ENCODE measurements at places on chromosomes 2 and 18.
A peak's percentile ranks its signal among the peaks of the same experiment; 100 is the strongest.

GRCh38 chr18:463827-464541 lies 36.5 kb downstream of the COLEC12 start:
- H3K4me3 ChIP-seq: no peak overlapping the region
- no peak overlapping the region for H3K27ac ChIP-seq
- peaks cover 8% of the 10 kb centered on the region for H3K4me1 ChIP-seq
- H3K36me3 ChIP-seq: no peaks in the 10 kb centered on the region
- peak; percentile 39 for DNase-seq

- peaks cover 12% of the 10 kb centered on the region for H3K4me1 ChIP-seq
- H3K27me3 ChIP-seq: no peaks in the 10 kb centered on the region
- no peak for DNase-seq
- H3K27ac ChIP-seq: no peak overlapping the region
- H3K4me3 ChIP-seq: no peak overlapping the region
Measured at GRCh38 chr2:108580050-108580449, 45.8 kb downstream of the LIMS1 start.

GRCh38 chr2:142075826-142076225 lies 55.0 kb downstream of the LRP1B start:
- no peaks in the 10 kb centered on the region for H3K27me3 ChIP-seq
- no peaks in the 10 kb centered on the region for H3K4me1 ChIP-seq
- no peak overlapping the region for H3K27ac ChIP-seq
- no peak for DNase-seq

GRCh38 chr2:16729335-16729734 lies 63.7 kb upstream of the CYRIA start:
- DNase-seq: no peak
- no peaks in the 10 kb centered on the region for H3K36me3 ChIP-seq
- H3K4me1 ChIP-seq: peaks cover 10% of the 10 kb centered on the region
- H3K27ac ChIP-seq: no peak overlapping the region

DNA sequence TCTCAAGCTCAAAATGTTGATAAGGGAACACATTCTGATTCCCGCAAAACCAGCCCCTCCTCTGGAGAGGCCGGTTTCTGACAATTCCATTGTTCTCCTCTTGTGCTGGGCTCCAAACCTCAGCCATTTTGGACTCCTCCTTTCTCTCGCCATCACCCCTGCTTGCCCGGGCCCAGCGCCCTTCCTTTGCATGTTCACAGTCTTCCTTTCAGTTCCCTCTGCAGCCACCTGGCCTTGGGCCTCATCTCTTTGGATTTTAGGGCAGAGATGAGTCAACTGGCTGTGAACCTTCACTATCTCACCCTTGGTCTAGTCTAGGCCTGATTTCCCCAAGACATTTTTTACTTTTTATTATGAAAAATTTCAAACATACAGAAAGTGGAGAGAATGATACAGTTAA lies 155.9 kb upstream of the MAP3K20 start:
- no peak overlapping the region for H3K27ac ChIP-seq
- DNase-seq: no peak
- H3K27me3 ChIP-seq: no peaks in the 10 kb centered on the region
- no peaks in the 10 kb centered on the region for H3K36me3 ChIP-seq

DNA sequence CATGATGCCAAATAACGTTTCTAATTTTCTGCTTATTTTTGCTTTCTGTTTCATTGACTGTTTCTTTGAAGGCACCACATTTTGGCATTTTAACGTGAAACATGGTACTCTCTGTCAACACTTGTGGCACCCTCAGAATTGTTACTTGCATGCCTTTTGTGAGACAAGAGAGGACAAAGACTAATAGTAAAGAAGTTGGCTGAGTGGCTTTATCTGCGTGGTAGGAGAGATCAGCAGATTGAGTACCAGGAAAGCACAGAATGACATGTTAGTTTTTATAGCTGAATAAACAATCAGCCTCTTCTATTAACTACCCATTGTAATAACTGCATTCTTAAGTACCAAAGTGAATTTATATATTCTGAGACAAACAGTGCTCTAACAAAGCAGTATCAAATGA lies 8.6 kb downstream of the ZNF638 start:
- H3K27me3 ChIP-seq: no peaks in the 10 kb centered on the region
- no peaks in the 10 kb centered on the region for H3K36me3 ChIP-seq
- no peak for DNase-seq
- no peak overlapping the region for H3K4me3 ChIP-seq
- H3K27ac ChIP-seq: no peak overlapping the region

DNA sequence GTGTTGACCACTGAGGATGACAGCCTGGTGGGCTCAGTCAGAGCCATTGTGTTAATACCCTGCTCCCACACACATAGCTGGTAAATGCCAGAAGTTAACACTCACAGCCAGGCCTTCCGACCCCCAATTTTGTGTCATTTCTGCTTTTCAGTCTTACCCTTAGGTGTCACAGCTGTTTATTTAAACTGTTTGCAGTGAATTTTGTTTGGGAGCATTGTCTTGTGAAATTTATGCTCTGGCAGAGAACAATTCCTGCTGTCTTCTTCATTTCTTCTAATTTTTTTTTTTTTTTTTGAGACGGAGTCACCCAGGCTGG lies 8.2 kb downstream of the LPIN1 start:
- no peaks in the 10 kb centered on the region for H3K27me3 ChIP-seq
- no peaks in the 10 kb centered on the region for H3K36me3 ChIP-seq
- no peak for DNase-seq

DNA sequence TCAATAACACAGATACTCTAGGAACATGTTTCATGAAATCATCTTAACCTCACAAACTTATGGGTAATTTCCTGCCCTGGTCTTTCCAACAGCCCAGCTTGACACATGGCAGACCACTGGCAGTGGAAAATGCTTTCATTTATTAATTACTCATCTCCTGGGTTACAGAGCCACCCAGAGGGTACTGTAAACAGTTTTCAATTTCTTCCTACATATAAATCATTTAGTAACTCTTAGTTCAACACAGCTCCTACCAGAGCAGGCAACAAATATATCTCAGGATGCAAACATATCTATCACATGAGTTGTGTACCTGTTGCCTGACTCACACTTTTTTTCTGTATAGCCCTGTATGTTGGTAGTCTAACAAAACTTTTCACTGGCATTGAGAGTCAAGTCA lies 99.2 kb upstream of the VRK2 start:
- DNase-seq: no peak
- H3K36me3 ChIP-seq: no peaks in the 10 kb centered on the region
- no peaks in the 10 kb centered on the region for H3K4me1 ChIP-seq
- H3K27me3 ChIP-seq: no peaks in the 10 kb centered on the region
- no peak overlapping the region for H3K4me3 ChIP-seq

DNA sequence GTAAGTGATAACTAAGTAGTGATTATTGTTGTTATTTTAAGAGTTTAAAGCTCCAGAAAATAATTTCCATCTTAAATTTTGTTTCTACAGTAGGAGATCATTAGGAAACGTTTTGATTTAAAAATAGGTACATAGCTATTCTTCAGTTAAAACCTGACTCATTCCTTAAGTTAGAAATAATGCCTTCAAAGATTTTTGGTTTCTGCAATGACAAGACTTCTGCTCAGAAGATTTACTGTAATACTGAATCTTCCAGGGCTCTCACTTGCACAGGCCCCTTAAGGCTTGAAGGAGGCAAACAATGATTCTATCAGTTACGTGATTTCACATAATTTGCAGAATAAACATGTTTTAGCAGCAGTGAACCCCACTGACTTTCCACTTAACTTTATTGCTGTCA lies 333.7 kb downstream of the RAD51AP2 start:
- no peaks in the 10 kb centered on the region for H3K27me3 ChIP-seq
- H3K4me1 ChIP-seq: no peaks in the 10 kb centered on the region

- H3K27me3 ChIP-seq: no peaks in the 10 kb centered on the region
- H3K36me3 ChIP-seq: no peaks in the 10 kb centered on the region
- H3K4me3 ChIP-seq: no peak overlapping the region
- no peak overlapping the region for H3K27ac ChIP-seq
- no peak for DNase-seq
Measured at GRCh38 chr18:48795696-48796095, 155.1 kb downstream of the SMAD7 start.

GRCh38 chr2:105373344-105373781 lies 25.5 kb downstream of the FHL2 start:
- no peak overlapping the region for H3K27ac ChIP-seq
- no peaks in the 10 kb centered on the region for H3K4me1 ChIP-seq
- H3K27me3 ChIP-seq: no peaks in the 10 kb centered on the region

- H3K4me1 ChIP-seq: no peaks in the 10 kb centered on the region
- no peaks in the 10 kb centered on the region for H3K27me3 ChIP-seq
- H3K4me3 ChIP-seq: no peak overlapping the region
- H3K36me3 ChIP-seq: peaks cover 3% of the 10 kb centered on the region
Measured at GRCh38 chr2:43531251-43531650, 64.6 kb downstream of the THADA start.

GRCh38 chr2:32478889-32479620 lies 122.2 kb downstream of the BIRC6 start:
- no peak for DNase-seq
- no peaks in the 10 kb centered on the region for H3K4me1 ChIP-seq
- H3K36me3 ChIP-seq: peaks cover 17% of the 10 kb centered on the region
- H3K4me3 ChIP-seq: no peak overlapping the region
- H3K27ac ChIP-seq: no peak overlapping the region

GRCh38 chr2:164115806-164116205 lies 380.0 kb upstream of the FIGN start:
- no peak overlapping the region for H3K4me3 ChIP-seq
- no peaks in the 10 kb centered on the region for H3K36me3 ChIP-seq
- H3K4me1 ChIP-seq: peaks cover 5% of the 10 kb centered on the region
- H3K27me3 ChIP-seq: no peaks in the 10 kb centered on the region

GRCh38 chr2:82790206-82791021 lies 1668.7 kb downstream of the SUCLG1 start:
- H3K4me1 ChIP-seq: no peaks in the 10 kb centered on the region
- H3K27ac ChIP-seq: no peak overlapping the region
- H3K27me3 ChIP-seq: no peaks in the 10 kb centered on the region
- no peaks in the 10 kb centered on the region for H3K36me3 ChIP-seq
- no peak overlapping the region for H3K4me3 ChIP-seq
- peak; percentile 13 for DNase-seq

GRCh38 chr2:168198476-168199207 lies 48.8 kb downstream of the STK39 start:
- no peak overlapping the region for H3K4me3 ChIP-seq
- no peaks in the 10 kb centered on the region for H3K27me3 ChIP-seq
- H3K27ac ChIP-seq: no peak overlapping the region
- H3K4me1 ChIP-seq: peaks cover 20% of the 10 kb centered on the region

GRCh38 chr2:178108176-178108575 lies 4.1 kb upstream of the RBM45 start:
- H3K36me3 ChIP-seq: no peaks in the 10 kb centered on the region
- no peak for DNase-seq
- H3K4me1 ChIP-seq: peaks cover under 1% of the 10 kb centered on the region
- no peak overlapping the region for H3K27ac ChIP-seq

Data from neural progenitor cell (in vitro differentiated cells).